ENCODE measurements at places on chromosomes 1 and 21.

GRCh38 chr21:40333731-40334130, 466.5 kb downstream of the PCP4 start:
- no peak for DNase-seq

DNA sequence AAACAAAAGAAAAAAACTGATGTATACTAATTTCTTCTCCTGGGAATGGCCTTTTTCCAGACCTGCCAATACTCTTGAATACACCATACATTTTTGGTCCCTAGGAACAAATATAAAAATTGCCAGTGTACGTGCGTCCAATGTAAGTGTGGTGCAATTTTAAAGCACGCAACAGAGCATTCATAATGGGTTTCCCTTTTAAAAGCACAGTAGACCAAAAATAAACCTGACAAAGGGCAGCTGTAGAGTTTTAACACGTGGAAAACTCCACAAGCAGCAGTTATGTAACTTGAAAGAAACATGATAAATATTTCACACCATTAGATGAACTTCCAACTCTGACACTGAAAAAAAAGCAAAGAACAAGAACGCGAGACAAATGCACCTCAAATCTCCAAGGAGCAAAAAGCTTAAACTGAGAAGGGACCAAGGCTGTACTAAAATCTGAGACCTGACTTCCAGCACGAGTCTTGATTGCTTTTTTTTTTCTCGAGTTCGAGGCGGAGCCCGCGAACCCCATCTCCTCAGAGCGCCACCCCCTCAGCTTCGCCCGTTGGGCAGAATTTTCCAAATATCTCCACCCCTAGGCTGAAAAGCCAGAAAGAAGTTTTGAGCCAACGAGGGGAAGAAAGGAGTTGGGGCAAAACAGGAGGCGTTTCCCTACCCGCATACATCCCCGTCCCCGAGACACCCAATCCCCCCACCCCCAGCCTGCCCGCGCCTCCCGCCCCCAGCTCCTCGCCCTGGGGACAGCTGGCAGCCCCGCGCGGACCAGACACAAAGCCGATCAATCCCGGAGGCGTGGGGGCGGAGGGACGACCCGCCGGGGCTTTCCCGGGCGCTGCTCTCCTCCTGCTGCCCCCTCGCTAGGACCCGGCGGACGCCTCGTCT, at the start of gene JAM2:
Gene JAM2, plus strand, starts transcription at position 599 of the 891 bp plus-strand sequence. CDS start 564 bp downstream, outside the sequence.
- DNase-seq = peak; percentile 10

DNA sequence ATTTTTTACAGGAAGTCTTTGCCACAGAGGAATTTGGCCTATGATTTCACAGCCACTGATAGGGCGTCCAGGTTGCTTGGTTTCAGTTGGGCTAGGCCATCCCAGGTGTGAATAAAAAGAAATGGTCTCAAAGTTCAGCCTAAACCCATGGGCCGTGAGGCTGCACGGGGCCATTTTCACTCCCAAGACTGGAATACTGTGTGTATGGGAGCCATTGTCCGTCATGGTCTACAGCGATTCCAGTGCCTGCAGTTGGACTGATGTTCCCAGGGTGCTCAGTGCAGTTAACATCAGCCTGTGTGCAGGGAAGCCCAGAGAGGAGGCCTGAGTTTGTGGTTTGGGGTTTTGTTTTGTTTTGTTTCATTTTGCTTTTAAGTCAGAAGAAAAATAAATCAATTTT, 133.2 kb downstream of the ADSS2 start:
- no peak for DNase-seq

GRCh38 chr1:226708342-226708780, 30.7 kb downstream of the ITPKB start:
- DNase-seq = no peak

DNA sequence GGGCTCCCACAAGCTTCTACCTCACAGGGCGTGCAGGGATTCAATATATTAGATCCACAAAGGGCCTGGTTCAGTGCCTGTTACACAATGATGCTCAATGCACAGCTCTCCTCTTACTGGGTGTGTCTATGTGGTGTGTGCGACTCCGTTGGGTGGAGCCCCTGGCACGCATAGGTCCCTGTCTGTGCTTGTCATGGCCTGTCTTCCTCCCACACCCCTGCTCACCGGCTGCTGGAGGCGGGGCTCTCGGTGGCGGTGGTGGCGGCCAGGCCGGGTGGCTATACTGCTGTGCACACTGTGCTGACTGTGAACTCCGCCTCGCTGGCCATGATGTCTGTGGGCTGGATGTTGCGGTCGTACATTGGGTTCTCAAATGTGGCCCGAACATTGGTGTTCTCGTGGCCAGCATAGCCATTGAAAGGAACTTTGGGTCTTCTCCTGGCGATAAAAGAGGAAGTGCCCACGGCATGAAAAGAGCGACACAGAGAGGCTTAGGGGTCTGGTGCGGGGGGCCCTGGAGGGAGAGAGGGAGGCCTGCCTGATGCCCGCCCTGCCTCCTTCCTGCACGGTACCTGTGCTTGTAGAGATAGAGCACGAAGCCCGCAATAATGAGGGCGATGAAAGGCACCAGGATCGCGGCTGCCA, 46.9 kb downstream of the ZSCAN20 start:
- DNase-seq = no peak

GRCh38 chr1:172935062-172935592, 115.6 kb downstream of the TNFSF18 start:
- no peak for DNase-seq

- no peak for DNase-seq
Measured at GRCh38 chr1:234722904-234723720, 113.1 kb upstream of the IRF2BP2 start.

GRCh38 chr1:19664453-19665185, at the start of gene HTR6:
Gene HTR6, plus strand, starts transcription at chr1:19664875. Its CDS starts 879 bp downstream, at chr1:19665754.
- DNase-seq = no peak

DNA sequence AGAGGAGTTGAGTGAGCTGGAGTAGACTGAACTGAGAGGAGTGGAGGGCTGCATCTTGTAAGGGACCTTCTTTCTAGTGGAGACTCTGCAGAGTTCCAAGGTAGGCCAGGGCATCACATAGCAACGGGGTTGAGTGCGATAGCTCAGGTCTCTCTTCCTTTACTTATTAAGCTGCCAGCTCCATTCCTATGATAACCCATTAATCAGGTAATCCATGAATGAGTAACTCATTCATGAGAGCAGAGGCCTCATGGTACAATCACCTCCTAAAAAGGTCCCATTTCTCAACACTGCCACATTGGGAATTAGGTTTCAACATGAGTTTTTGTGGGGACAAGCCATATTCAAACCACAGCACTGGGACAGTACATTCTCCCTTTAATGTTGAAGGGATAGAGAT, 21.3 kb downstream of the VN1R5 start:
- no peak for DNase-seq

GRCh38 chr1:56591909-56592308, 12.5 kb upstream of the PLPP3 start:
- no peak for DNase-seq

DNA sequence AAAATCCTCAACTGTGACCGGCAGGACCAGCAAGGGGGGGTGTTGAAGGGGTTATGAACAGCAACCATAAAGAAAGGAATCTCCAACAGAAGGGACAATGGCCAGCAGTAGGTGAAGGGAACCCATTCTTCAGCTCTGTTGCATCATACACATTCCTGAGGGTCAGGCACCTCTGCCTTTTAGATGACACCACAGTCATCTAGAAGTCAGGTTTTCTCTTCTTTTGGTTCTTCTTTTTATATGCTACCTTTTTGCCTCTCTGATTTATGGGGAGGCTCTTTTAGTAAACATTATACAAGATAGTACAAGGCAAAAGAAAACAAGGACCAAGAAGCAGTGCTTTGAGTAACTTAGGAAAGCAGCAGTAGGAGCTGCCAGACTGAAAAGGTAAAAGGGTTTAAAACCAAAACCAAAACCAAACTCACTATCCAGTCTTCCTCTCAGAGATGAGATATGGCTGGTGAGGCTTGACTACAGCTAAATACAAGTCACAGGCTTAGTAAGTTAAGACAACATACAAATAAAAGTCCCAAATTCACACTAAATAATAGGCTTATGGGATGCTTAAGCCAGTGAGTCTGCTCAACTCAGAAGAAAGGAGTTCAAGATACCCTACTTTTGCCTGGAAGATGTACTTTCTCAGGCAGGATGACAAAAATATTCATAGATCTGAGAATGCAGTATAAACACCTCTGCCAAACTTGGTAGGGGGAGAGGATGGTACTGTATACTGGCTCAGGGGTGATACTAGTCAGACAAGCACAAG, 4.1 kb downstream of the TEX38 start:
- DNase-seq = peak; percentile 39

DNA sequence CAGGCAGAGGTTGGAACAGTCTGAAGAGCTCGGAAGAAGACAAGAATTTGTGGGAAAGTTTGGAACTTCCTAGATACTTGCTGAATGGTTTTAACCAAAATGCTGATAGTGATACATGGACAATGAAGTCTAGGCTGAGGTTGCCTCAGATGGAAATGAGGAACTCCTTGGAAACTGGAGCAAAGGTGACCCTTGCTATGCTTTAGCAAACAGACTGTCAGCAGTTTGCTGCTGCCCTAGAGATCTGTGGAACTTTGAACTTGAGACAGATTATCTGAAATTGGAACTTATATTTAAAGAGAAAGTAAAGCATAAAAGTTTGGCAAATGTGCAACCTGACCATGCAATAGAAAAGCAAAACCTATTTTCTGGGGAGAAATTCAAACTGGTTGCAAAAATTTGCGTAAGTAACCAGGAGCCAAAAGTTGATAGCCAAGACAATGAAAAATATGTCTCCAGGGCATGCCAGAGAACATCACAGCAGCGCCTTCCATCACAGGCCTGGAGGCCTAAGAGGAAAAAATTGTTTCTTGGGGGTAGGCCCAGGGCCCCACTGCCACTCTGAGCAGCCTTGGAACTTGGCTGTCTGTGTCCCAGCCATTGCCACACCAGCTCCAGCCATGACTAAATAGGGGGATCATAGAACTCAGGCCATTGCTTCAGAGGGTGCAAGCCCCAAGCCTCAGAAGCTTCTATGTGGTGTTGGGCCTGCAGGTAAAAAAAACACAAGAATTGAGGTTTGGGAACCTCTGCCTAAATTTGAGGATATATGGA, 675.3 kb downstream of the LTN1 start:
- DNase-seq = no peak

DNA sequence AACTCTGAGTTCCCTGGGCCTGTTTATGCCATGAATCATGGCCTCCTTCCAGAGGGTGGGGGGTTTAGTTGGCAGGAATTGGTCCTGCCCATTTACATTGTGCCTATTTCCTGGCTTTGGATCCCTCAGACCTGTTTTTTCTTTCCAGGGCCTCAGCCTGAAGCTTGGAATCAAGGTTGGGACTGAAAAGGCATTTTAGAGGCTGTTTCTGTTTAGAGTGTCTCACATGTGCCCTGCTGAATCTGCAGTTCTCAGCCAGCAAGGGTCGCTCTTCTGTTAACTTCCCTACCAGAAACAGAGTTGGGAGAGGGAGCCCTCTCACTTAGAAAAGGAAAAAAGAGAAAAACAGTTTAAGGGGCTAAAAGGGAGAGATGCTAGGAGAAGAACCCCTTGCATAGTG, 191.1 kb downstream of the PTPRC start:
- no peak for DNase-seq

GRCh38 chr21:25183577-25183976, 423.7 kb downstream of the MRPL39 start:
- DNase-seq = no peak

GRCh38 chr1:170663404-170664092, 383 bp upstream of the PRRX1 start:
- no peak for DNase-seq

GRCh38 chr1:199335496-199335895, 692.0 kb upstream of the NR5A2 start:
- DNase-seq = no peak

- no peak for DNase-seq
Measured at GRCh38 chr1:7426780-7427604, 344.1 kb upstream of the VAMP3 start.

- no peak for DNase-seq
Measured at GRCh38 chr1:53608071-53608470, 130.9 kb downstream of the GLIS1 start.

DNA sequence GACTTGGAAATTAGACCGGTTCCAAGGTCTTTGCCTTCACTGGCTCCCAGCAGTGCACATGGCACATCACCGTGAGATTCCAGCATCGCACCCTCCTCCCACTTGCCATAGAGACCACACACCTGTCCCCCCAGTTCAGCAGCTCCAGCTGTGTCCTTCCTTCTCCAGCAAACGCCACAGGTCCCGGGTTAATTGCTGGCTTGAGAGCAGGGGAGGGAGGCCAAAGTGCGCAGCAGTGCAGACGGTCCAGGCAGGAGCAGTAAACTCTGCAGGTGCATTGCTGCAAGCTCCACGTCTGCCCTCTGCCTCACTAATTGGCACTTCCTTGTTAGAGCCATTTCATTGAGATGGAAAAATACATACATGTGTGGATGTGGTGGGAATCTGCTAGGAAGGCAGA, 65.3 kb downstream of the KLHDC7A start:
- DNase-seq = no peak

- no peak for DNase-seq
Measured at GRCh38 chr1:43885279-43885801, 48.3 kb upstream of the ARTN start.

GRCh38 chr1:27296773-27297291, 25.1 kb upstream of the TMEM222 start:
- peak; percentile 52 for DNase-seq

DNA sequence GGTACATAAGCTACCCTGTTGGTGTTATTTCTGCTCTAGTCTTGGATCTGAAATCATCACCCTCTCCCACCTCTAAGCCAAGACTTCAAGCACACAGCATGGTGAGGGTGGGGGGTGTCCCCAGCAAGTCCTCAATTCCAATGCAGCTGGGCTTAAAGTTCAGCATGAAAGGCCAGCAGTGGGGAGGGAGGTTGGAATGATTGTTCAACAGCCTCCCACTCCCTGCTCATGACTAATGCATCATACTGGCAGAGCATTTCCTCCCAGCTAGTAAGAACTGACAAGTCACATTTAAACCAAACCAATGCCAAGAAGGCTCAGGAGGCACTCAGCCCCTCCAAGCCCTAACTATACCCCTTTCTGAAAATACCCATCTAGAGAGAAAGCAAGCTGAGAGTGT, 50.1 kb downstream of the TIAM1 start:
- DNase-seq = no peak

- DNase-seq = peak; percentile 65
Measured at GRCh38 chr1:31762726-31763670, 1.1 kb downstream of the ADGRB2 start.

DNA sequence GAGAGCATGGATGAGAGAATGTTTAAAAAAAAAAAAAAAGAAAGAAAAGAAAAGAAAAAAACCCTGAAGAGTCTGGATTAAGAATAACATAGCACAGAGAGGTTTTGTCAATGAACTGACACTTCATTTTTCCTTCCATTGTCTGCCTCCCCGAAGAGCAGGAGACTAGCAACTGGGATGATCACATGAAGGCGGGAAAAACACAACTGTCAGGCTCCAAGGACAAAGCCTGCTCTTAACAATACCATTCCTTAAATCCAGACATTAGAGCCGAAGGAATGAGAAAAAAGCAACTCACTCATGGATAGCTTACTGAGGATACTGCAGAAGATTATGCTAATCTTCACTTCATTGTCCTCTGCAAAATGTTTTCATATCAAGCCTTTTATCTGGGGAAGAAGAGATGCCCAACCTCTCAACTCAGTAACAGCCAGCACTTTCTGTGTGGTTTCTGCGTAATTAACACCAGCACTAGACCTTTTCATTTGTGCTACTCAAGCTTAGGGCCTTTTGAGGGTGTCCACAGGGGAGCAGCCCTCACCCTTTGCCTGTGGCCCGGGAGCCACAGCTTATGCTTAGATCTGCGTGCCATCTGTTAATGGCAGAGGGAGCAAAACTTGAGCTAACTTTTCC, 182.3 kb downstream of the BARHL2 start:
- no peak for DNase-seq

GRCh38 chr1:170291516-170291915, 145.8 kb downstream of the NTMT2 start:
- DNase-seq = no peak
